ENCODE measurements at places on chromosomes 7 and 10. TPM values are rescaled to one million over a fixed set of nuclear protein-coding genes. Genes with fewer than 3 reads are reported as not detected.
A peak's percentile ranks its signal among the peaks of the same experiment; 100 is the strongest.

DNA sequence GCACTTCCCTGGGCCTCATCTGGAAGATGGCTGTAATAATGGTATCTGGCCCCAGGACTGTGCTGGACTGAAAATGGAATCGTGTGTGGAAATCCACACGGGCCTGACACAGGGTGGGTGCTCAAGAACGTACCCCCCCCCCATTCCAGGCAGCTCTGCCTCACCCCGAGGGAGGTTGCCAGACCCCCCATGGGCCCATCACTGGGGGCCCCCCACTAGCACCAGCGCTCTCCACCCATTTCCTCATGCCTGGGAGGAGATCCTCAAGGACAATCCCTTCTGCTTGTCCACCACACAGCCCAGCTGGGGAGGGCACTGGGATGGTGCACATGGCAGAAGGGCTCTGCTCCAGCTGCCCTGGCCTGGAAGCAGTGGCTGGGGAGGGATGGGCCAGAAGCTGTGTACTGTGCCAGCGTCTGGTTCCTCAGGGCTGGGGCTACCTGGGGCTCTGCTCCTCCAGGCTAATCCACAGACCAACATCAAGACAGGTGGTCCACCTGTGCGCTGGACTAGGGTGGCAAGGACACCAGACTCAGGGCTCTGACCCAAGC lies 55.4 kb downstream of the CAMK2B start:
- DNase-seq = no peak

- no peak for DNase-seq
Observed at GRCh38 chr7:43577485-43577951, 5.4 kb upstream of the STK17A start.

GRCh38 chr7:139362302-139362701 lies 2.6 kb downstream of the LUC7L2 start:
- DNase-seq = no peak

- no peak for DNase-seq
Observed at GRCh38 chr7:131250331-131250730, 77.3 kb upstream of the MKLN1 start.

- no peak for DNase-seq
Observed at GRCh38 chr7:94594882-94595281, 61.1 kb downstream of the SGCE start.

DNA sequence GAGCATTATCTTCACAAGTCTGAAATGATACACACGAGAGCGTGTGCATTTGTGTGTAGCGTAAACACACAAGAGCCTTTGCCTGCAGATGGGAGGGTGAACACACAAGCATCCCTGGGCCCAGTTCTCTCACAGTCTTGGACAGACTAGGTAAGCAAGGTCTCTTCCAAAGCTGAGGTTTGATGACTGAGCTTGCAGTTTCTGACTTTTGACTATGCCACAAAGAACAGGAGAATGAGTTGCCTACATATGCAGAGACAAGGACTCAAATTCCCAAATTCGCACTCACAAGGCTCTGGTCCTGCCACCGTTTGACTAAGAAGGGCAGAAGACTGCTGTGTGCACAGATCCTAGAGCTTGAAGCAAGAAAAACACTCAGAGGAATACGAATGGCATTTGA lies 55.8 kb downstream of the FAM53B start:
- DNase-seq = no peak

DNA sequence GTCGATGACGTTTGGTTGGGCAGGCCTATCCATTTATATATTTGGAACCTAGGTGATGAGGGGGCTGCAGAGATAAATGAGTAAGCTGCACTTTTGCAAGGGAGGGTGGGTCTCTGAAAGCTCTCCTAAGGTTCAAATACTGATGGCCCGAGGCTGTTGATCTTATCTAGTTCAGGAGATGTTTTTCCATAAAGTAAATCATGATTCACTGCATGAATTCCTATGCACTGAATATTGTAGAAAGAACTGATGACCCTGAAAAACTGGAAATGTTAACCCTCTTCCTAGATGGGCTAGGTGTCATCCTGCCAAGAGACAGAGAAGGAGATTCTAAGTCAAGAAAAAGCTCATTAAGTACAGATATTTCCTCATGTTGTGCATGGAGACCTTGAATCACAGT lies 459.9 kb downstream of the PLXNA4 start:
- peak; percentile 12 for DNase-seq

- no peak for DNase-seq
Observed at GRCh38 chr10:58743466-58744115, 230.9 kb downstream of the BICC1 start.

DNA sequence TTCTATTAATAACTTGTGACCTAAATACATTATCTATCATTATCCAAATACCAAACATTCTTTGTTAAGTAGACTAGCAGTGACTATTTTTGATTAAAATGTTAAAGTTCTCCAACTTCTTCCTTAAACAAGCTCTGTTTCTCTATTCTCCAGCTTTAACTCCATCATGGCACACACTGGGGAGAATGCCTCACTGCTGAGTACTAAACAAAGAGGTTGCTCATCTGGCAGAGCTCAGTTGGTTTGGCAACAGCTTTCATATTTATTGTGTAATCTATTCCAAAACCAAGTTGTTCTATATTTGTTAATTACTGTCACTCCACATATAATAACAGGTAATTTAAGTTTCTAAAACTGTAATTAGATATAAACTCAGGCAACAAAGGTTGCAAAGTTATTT lies 89.6 kb downstream of the USP6NL start:
- no peak for DNase-seq

- no peak for DNase-seq
Observed at GRCh38 chr10:26556748-26557640, 118.9 kb downstream of the APBB1IP start.

- no peak for DNase-seq
Observed at GRCh38 chr10:56116684-56117083, 244.4 kb downstream of the ZWINT start.

- no peak for DNase-seq
Observed at GRCh38 chr10:128972036-128972405, 495.0 kb upstream of the MGMT start.

- no peak for DNase-seq
Observed at GRCh38 chr10:91096274-91096673, 124.2 kb upstream of the PCGF5 start.

DNA sequence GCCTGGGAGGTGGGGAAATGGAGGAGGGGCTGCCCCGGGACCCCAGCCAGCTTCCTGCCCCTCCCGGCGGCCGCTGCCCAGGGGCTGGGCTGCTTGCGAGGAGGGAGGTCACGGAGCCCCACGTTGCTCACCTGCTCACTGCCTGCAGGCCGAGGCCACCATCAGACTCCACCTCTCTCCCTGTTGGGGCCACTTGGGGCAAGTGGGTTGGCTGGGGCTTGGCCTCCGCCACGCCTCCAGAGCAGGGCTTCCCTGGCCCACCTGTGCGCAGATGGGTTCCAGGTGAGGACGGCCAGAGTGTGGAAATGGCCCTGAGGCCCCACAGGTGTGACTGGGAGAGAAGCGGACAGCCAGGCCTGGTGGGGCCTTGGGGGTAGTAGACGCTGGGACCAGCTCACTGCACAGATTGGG lies 82.8 kb upstream of the DIP2C start:
- no peak for DNase-seq

- no peak for DNase-seq
Observed at GRCh38 chr10:104349623-104350126, 4.0 kb upstream of the CFAP58 start.

- no peak for DNase-seq
Observed at GRCh38 chr10:112491144-112491543, 44.1 kb downstream of the VTI1A start.

GRCh38 chr10:111108441-111108840 lies 31.6 kb downstream of the ADRA2A start:
- peak; percentile 26 for DNase-seq

DNA sequence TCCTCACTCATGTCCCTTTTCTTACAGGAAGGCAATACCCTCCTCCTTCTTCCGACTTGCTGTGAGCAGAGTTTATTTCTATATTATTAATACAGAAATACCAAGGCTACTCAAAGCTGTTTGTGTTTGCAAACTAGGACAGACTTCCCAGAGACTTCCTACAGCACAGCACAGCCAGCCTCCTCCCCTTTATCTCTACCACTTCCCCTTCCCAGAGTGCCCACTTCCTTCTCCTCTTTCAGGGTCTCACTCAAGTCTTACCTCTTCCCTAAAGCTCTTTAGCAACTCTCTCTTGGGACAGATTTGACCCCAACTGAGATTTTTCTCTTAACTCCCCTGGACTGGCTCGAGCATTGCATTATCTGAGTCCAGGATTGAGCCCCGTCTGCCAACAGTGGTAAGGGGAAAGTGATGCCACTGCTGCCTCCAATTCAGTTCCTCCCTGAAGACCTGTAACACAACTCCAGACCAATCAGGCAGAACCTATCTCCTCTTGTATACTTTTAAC lies 5.5 kb upstream of the LRGUK start:
- DNase-seq = no peak

DNA sequence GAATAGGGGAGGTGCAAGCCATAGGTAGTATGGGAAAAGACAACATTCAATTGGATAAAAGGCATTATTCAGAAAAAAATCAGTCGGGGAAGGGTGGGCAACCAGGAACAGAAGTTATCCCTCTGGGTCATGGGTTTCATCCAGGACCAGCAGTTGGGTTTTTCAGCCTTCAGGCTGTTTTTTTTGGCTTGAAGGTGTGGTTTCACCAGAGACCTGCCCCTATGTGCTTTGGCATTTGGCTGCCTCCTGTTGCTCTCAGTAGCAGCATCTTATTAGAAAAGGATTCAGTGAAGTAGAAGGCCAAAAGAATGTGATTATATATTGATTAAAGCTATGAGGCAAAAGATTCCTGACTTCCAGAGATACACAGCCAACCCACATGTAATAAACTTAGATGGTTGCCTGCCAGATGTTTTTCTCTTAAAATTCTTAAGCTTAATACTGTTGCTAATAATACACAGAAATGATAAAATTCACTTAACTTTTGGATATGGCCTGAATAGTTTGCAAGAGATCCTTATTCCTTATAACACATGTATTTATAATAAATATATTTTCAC lies 251.7 kb upstream of the CSTF2T start:
- no peak for DNase-seq

GRCh38 chr10:77020426-77021040 lies 617.1 kb downstream of the KCNMA1 start:
- no peak for DNase-seq

DNA sequence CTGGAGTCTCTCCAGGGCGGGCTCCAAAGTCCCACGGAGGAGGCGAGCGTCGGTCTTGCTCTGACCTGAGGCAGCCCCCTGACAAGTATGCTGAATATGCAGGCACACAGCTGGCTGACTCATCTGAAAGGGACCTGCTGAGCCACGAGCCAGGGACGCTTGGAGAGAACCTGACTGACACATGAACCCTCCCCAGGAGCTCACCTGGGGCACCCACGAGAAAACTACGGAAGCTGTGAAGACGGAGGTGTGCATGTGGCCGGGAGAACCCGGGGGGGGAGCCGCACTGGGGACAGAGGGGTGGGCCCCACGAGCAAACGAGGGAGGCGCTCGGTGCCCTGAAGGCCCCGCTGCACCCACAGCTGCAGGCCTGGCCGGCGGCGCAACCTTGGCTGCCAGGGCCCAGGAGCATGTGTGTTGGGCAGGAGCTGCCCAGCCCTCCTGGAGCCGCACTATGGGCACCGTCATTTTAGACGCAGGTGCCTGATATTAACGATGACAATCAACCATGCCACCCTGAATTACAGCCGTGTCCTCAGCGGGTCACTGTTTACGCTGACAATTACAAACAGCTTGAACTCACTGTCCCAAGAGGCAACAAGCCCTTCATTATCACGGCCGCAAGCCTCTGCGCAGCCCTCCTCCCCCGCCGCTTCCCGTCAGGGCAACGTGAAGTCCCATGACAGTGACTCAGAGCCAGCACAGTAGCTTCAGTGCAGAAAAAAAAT lies 64.7 kb downstream of the DIP2C start:
- peak; percentile 88 for DNase-seq

- no peak for DNase-seq
Observed at GRCh38 chr10:95783741-95784140, 27.8 kb downstream of the ENTPD1 start.

GRCh38 chr10:94427166-94427565 lies 24.8 kb downstream of the TBC1D12 start:
- DNase-seq = no peak

DNA sequence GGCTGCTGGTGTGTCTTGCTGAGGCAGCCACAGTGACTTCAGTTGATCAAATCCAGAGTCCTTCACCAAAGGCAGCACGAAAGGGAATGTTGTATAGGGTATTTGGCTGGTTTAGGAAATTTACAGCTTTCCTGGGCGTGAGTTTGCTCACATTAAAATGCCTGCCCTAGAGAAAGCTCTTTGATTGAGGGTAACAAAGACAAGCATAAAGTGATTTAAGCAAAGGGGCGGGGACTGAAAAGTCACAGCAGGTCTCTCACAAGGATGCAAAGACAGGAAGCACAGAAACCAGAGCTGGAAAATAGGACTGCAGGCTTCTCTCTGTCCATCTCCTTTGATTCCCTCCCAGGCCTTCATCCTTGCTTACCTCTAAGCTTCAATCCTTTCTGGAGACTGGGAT lies 139.2 kb downstream of the ELMO1 start:
- no peak for DNase-seq

DNA sequence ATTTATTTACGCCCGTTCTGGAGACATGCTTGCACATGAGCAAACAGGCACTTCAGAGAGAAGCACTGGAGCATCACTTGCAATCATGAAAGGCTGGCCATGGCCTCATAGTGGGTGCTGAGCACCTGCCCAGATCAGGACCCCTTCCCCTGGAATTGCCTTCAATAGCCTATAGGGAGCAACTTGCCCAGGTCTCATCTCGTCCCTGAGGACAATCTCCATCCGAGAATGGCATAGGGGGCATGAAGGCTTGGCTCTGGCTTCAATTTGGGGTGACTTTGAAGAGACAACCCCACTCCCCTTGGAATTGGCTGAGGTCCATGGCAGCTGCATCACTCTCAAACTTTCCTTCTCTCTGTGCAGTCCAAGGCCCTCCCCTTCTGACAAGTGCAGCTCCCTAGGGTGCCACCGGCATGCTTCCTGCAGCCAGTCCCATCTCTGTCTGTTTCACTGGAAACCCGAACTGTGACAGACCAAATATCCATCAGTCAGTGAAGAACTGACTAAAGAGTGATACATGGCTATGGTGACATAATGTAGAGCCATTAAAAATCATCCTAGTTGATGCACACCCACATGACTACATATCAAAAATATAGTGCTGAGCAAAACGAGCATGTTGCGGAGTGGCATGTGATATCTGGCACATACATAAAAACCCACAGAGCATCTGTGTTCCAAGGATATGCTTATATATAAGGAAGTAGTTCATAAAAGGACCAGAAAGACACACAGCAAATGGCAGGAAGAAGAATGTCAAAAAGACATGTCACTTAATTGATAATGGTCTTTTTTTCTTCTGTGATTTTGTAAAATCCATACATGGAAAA lies 12.4 kb downstream of the GDF2 start:
- peak; percentile 38 for DNase-seq

- no peak for DNase-seq
Observed at GRCh38 chr10:101682172-101682825, 12.7 kb downstream of the FBXW4 start.

PDCD11 gene
- total RNA-seq = 15.5 TPM

TMEM120A gene
- total RNA-seq = 138 TPM

FRMPD2 gene
- total RNA-seq = not detected

LAMB4 gene
- total RNA-seq = 0.05 TPM

KCP gene
- 0.35 TPM for total RNA-seq

ITIH5 gene
- total RNA-seq = 8.4 TPM

SPDYE16 gene
- total RNA-seq = not detected

ZNF365 gene
- 1.2 TPM for total RNA-seq

PHYH gene
- 101 TPM for total RNA-seq

GIGYF1 gene
- 23.9 TPM for total RNA-seq

ADRB1 gene
- 26.4 TPM for total RNA-seq

CYP3A4 gene
- total RNA-seq = not detected

TUBB8 gene
- not detected for total RNA-seq
